ENCODE measurements at places on chromosomes 12 and 14.
A peak's percentile ranks its signal among the peaks of the same experiment; 100 is the strongest.

- DNase-seq = no peak
Observed at GRCh38 chr12:123705935-123706334, 6.2 kb upstream of the ATP6V0A2 start.

DNA sequence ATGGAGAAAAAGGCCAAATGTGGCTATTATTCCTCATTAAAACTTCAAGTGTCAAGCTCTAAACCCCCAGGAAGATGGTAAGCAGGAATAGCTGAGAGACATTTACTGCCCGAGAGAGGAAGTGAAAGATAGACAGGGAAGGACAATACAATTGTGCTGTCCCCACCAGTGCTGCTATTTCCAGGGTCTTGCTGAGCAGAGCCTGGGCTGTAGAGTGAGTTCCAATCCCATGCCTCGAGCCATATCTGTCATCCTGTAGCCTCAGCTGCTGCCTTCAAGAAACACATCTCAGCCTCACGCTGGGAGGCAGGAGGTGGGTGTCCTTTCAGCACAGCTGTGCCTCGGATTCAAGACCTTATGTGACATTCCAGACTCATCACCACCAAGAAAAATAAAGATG is 114.0 kb downstream of the RPAP3 start:
- DNase-seq = no peak

GRCh38 chr12:12010277-12011039 is 60.3 kb upstream of the BCL2L14 start:
- DNase-seq = peak; percentile 86

GRCh38 chr14:50954811-50955372 is 10.6 kb upstream of the PYGL start:
- peak; percentile 25 for DNase-seq

GRCh38 chr14:101719045-101719645 is 42.4 kb upstream of the PPP2R5C start:
- DNase-seq = no peak

DNA sequence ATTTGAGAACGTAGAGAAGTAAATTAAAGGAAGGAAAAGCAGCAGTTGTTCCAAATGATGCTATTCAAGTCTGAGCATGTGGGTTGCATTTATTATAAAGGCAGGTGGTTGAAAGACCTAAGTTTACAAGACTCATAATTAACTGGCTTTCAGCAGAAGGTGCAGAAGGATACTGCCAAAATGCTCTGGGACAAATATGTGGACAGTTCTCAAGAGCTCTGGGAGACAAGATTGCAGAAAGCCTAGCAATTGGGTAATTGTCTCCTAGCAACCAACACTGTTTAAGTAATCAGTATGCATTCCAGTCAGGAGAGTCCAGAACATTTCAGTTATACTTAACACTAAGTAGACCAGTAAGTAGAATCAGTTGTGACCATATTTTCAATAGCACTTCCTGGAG is 131.5 kb downstream of the GPR135 start:
- no peak for DNase-seq

- no peak for DNase-seq
Observed at GRCh38 chr12:126741536-126742240, 1525.3 kb upstream of the TMEM132C start.

DNA sequence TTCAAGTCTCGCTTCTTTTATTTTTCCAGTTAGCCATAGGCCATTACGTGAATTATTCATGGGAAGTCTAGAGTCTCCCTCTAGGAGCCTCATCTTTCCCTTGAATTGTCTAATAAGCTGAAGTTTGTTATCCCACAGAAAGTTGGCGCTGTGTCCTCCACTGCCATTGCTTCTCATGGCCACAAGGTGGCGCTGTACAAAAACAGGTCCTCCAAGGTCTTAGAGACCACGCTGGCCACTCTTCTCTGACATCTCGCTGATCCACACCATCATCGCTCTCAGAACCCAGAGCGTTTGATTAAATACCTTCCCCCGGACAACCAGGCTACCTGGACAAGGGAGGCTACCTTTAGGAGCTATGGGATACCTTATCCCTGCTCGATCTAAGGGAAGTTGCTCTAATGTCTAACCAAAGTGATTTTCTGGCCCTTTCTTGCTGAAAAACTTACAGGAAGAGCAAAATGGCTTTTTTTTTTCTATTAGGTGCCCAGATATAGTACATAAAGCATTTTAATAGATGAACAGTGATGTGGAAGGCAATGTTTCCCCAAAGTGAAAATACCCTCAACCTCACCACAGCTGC is 110.0 kb downstream of the CCDC60 start:
- peak; percentile 50 for DNase-seq

- DNase-seq = peak; percentile 28
Observed at GRCh38 chr14:72892879-72893635, 844 bp downstream of the DPF3 start.

DNA sequence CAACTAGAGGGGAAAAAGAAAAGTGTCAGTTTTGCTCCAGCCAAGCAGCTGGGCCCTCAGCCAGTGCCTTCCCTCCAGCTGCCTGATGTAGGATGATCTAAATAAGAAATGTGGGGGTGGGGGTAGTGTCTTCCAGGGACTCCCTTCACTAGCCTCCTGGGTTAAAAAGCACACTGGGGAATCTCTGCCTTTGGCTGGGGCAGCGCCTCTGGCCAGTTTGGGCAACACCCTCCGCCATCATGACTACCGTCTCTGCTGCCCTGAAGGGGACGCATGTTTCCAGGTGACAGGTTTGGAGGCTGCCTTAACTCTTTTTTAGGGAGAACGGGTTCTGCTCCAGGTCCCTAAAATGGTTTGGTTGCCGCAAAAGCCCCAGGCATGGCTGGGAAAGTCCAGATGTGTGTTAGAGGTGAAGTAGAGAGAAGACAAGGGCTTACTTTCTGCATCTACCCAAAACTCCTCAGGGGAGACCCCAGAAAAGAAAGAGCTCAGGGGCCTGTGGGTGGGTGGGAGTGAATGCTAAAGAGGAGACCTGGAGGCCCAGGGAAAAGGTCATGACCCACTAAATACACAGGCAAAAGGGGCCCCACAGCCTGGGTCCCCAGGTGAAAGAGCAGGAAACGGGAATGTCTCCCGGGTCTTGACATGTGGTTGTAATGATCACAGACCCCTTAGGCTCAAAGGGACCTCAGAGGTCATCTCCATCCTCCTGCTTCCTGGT is 132.8 kb upstream of the CCND2 start:
- DNase-seq = no peak

GRCh38 chr12:25993901-25994651 is 35.6 kb downstream of the RASSF8 start:
- no peak for DNase-seq

Measured in activated CD4-positive, alpha-beta T cell treated with anti-CD3 and anti-CD28 coated beads, Interleukin-2, Interleukin-4, amounts not matched to agents 100 ng/mL and 50 ng/mL, durations not matched to agents 16 hours and 8 hours (primary cell).